SK-N-SH (cell line): ENCODE measurements at places on chromosomes 4 and X. TPM values are rescaled to one million over a fixed set of nuclear protein-coding genes. Genes with fewer than 3 reads are reported as not detected.

BEX1 gene
- polyA plus RNA-seq, result 170 and 206 TPM in 2 replicates

CT47C1 gene
- polyA plus RNA-seq, result not detected in 2 replicates

SMIM31 gene
- polyA plus RNA-seq, result not detected in 2 replicates

BMP3 gene
- 0.12 and 0.13 TPM in 2 replicates for polyA plus RNA-seq

AKAP4 gene
- not detected in 2 replicates for polyA plus RNA-seq

GAGE2A gene
- polyA plus RNA-seq, result not detected in 2 replicates

LRAT gene
- not detected in 2 replicates for polyA plus RNA-seq

- no peak for DNase-seq
Observed at GRCh38 chr4:42638321-42638720, 18.6 kb downstream of the ATP8A1 start.

- DNase-seq, result no peak
Observed at GRCh38 chr4:40055511-40055862, 1.2 kb upstream of the N4BP2 start.

DNA sequence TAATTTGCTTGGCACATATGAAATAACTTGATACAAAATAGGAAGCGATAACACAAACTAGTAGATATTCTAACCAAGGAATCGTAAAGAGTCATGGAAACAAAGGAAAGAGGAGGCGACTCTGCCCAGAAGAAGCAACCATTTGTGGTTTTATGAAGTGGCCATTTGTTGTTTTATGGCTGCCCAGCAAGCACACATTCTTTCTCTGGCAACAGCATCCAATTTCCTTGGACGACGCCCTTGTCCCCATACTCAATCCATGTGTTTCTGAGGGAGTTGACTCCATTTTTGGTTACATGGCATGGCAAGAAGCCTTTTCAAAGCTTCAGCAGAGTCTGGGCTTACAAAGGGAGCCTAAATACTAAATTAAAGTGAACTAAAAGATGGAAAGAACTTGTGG lies 295.1 kb downstream of the INPP4B start:
- DNase-seq, result no peak

- no peak for DNase-seq
Observed at GRCh38 chr4:181608181-181608580, 635.0 kb upstream of the TENM3 start.

DNA sequence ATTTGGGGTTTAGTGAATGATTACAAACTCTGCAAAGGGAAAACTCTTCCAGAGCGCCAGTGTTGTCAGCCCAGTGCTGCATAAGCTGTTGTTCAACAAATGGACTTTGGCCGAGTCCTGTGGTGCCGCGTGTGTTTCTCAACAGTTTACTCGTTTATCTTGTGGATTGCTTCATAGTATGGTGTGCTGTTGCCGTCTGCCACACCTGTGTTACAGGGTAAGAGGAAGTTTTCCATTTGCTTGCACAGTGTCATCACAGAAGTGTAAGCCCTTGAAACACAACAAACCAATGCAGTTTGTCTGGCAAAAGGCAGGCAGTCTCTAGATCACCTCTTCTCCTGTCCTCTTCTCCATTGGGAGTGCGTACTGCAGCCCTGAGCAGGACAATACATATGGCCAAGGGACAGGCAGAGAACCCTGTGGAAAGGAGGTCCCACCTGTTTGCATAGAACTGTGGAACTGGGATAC lies 66.3 kb downstream of the DCUN1D4 start:
- DNase-seq, result no peak

DNA sequence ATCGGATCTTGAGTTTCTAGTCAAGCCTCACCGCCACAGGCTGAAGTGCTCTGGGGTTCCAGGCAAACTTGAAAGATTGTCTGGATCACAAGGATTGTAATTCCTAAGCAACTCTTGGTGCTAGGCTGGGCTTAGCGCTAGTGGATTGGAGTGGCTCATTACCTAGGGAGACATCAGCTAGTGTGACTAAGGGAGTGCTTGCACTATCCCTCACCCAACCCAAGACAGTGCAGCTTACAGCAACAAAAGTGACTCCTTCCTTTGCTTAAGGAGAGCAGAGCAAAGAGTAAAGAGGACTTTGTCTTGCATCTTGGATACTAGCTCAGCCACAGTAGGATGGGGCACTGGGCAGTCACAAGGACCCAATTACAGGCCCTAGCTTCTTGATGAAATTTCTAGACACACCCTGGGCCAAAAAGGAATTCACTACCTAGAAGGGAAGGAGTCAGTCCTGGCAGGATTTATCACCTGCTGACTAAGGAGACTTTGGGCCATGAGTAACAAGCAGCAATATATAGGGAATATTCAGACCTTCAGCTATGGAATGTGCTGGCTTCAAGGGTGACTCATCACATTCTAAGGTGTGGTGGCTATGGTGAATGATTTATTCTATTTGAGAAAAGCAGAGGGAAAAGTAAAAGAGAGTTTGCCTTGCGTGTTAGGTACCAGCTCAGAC lies 1212.4 kb downstream of the PCDH18 start:
- DNase-seq, result no peak

GRCh38 chr4:90842960-90843359 lies 715.8 kb downstream of the CCSER1 start:
- DNase-seq, result no peak

DNA sequence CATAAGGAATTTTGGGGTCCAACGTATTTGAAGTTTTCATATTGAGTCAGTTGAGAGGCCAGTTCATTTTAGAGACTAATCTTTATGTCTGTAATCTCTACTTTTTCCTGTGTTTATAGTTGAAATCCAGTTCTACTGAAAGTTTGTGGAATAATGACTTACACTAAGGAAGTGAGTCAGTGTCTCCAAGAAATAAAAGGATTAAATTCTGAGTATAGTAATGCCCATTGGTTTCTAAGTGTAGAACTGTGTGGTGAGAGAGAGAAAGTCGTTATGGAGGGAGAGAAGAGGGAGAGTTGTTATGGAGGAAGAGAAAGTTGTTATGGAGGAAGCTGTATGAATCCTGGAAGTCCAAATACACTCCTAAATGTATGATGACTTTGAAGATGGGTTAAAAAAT lies 264.6 kb upstream of the HAND2 start:
- DNase-seq, result no peak

DNA sequence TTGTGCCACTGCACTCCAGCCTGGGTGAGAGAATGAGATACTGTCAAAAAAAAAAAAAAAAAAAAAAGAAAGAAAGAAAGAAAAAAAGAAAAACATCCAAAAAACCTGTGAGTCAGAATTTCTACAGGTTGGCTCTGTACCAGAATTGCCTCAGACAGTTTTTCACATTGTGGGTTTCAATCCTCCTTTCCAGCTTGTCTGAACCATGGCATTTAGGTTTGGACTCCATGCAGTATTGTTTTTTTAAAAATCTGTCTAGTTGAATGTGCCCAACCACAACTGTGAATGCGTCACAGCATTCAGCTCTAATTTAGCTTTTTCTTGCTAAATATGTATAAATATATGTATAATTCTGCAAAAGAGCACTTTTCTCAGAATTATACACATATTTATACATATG lies 31.4 kb upstream of the ARSH start:
- DNase-seq, result no peak

DNA sequence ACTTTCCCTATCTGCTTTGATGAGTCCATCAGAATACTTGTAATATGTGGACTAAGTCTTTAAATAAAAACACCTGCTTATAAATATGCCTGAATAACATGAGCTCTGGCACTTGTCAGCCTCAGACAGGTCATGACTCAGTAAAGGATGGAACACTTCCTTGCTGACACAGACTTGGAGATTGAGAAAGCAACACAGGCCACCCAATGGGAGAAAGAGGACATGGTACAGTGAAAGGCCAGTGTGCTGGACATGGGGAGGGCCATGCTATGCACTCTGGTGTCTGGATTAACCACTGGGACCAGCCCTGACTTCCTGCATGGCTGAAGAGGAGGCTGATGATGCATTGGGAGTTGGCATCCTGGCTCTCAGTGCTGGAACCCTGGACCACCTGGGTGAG lies 149.5 kb downstream of the DHRSX start:
- DNase-seq, result no peak

GRCh38 chr4:176376032-176376614 lies 56.4 kb downstream of the SPCS3 start:
- peak; percentile 8 for DNase-seq
